ENCODE measurements at places on chromosomes 7 and 10. TPM values are rescaled to one million over a fixed set of nuclear protein-coding genes. Genes with fewer than 3 reads are reported as not detected.

The NAMPT gene
- total RNA-seq = 95.9 TPM

The XRCC2 gene
- 34.0 TPM for total RNA-seq

The GPR22 gene
- not detected for total RNA-seq

The RBM17 gene
- 128 TPM for total RNA-seq

The SORCS1 gene
- total RNA-seq = 4.9 TPM

GRCh38 chr7:134248196-134248595 is 68.5 kb downstream of the SLC35B4 start:
- no peak for DNase-seq

- no peak for DNase-seq
These were observed 25.0 kb downstream of the ZFAND2A start for GRCh38 chr7:1134951-1135350.

- no peak for DNase-seq
These were observed 249.8 kb upstream of the TCF7L2 start for GRCh38 chr10:112700215-112700671.

GRCh38 chr7:100532165-100533022 is 6.6 kb upstream of the AGFG2 start:
- DNase-seq = no peak

GRCh38 chr7:7176406-7177043 is 5.8 kb upstream of the C1GALT1 start:
- no peak for DNase-seq

DNA sequence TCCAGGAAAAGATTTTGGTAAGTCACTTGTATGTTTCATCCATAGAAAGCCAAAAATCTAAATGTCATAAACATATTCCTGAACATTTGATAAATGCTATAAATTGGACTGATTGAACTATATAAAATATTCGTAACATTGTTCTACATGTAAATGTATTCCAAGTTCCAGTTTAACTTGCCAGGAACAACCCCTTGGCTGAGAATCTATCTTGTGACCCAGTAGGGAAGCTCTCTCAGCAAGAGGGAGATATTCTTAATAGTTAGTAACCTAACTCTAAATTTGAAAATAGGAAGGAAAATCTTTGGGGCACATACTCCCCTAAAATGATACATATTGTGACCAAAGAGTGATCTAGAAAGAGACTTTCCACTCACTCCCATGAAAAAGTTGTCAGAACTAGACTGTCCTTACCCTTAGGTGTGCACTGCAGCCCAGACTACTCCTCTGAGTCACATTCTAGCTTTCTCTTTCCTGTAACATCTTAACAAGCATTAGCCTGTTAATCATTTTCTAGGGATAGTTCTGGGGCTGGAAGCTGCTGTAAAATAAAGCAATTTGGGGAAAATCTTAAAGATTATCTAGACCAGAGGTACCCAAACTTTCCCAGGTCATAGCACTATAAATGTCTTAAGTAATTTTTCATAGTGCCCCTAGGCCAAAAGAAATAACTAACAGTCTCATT is 73.7 kb upstream of the SKAP2 start:
- DNase-seq = no peak

DNA sequence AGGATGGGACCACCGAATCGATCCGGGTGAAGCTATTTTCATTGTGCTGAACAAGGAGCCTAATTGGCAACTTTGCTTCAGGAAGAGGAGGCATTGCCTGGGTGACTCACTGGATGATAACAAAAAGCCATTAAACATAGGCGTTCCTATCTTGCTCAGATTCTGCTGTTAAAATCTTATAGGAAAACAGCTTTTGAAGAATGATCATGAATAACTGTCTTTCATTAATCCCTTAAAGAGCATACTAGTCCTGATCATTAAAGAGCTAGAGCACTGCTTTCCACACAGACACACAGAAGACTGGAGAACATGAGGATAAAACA is 174.2 kb upstream of the IMMP2L start:
- no peak for DNase-seq

DNA sequence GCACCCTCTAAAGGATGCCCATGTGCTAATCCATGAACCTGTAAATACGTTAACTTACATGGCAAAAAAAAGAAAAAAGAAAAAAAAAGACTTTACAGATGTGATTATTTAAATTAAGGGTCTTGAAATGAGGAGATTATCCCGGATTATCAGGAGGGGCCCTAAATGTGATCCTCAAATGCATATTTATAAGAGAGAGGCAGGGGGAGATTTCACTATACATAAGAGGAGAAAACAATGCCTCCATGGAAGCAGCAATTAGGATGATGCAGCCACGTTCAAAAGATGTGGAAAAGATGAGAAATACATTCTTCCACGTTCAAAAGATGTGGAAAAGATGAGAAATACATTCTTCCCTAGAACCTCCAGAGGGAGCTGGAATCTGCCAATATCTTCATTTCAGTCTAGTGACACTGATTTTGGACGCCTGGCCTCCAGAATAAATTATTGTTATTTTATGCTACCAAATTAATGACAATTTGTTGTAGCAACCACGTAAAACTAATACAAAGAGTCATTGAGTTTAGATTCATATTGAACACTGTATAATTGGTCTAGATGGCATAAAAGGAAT is 328.4 kb upstream of the GNAI1 start:
- DNase-seq = no peak

DNA sequence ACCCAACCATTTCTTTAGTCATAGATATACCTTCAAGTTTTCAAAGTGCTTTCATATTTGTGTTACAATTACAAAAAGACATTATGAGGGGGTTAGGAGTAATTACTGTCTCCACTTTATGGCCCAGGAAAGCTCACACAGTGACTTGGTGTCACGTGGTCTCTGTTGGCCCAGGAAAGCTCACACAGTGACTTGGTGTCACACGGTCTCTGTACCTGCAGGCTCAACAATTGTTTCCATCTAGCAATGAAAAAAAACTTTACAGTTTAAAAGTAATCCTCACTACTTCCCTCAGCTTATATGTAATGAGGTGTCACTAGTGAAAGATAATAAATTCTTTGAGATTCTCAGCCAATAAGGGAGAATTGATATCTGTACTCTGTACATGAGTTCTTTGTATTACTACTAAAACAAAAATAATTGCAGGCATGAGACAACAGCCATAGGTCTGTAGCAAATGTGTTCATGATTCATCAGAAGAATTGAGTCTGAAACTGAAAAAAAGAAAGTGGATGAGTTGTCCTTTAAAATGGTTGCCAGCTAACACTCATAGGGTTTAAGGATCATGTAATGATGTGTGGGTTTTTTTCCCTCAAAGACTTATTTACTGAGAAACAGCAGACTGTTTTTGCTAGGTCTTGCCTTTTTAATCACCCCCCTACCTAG is 10.9 kb downstream of the OGDH start:
- no peak for DNase-seq

DNA sequence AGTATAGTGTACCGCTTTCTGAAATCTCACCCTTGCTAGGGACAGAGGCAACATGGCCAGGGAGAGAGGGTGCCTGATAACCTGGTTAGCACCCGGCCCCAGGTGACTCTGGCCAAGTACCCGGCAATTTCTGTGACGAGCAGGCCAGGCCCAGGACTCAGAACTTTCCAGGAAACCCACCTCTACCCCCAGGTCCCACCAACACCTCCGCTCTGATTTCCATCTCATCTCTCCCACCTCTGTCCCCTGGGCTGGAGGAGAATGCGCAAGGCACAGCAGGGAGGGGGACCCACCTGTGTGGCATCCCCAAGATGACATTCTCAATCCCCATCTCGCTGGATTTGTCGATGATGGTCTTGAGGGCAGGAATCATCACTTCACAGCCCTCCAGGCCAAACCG is 11.6 kb downstream of the OGDHL start:
- DNase-seq = no peak

- DNase-seq = no peak
These were observed 46.7 kb downstream of the CALD1 start for GRCh38 chr7:134826105-134826504.

DNA sequence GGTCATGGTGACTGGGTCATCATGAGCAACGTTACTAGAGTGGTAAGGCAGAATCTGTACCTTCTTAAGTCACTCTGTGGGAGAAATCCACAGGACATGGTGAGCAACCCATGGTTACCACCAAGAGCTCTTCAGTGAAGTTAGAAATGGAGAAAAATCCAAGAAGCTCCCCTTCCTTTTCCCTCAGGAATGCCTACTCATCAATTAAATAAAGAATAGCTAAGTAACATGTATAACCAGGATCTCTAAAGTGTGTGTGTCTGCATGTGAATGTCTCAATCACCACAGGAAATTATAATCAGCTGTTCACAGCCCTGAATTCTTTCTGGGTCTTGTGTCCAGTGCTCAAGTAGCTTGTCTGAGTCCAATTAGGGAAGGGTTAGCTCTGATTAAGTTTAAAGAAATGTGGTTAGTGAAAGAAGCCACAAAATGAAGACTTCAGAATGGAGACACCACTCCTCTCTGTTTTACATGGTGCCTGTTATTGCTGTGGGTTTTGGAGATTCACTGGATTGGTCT is 73.2 kb downstream of the SEM1 start:
- no peak for DNase-seq

DNA sequence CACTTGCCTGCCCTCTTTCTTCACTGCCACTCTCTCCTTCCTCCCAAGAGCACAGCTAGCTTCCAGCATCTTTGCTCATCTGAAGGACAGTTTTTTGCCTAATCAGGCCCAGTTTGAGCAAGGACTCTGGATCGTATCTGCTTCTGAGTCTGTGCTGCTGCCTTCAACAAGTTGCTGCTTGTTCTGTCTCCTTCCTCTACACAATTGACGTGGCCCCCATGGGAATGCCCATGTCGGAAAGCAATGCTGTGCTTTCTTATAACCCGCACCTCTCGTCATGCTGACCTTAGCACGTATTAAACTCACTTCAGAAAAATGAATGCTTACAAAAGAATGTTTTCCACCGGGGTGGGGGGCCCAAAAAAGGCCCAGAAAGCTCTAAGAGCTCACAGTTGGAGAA is 324.7 kb upstream of the C7orf33 start:
- no peak for DNase-seq

- no peak for DNase-seq
These were observed 431.2 kb downstream of the TNS3 start for GRCh38 chr7:47150497-47151260.

DNA sequence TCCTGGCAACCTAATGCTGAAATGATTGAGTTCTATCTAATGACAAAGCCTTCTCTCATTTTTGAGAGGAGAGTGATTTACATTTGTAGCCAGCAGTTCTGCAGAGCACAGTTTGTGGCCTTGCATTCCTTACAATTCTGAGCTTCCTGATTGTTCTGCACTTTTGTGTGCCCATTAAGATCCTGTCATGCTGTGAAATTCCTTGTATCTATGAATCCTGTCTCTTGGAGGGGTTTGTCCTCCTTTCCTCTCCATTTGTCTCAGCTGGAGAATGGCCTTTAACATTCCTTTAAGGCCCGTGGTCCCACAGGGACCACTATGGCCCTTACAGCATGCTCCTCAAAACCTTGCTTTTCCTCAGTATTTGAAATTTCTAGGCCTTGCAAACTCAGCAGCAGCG is 10.4 kb downstream of the KLHL7 start:
- DNase-seq = no peak
